HEK293T (cell line): ENCODE measurements at places on chromosomes 1 and 21.

DNA sequence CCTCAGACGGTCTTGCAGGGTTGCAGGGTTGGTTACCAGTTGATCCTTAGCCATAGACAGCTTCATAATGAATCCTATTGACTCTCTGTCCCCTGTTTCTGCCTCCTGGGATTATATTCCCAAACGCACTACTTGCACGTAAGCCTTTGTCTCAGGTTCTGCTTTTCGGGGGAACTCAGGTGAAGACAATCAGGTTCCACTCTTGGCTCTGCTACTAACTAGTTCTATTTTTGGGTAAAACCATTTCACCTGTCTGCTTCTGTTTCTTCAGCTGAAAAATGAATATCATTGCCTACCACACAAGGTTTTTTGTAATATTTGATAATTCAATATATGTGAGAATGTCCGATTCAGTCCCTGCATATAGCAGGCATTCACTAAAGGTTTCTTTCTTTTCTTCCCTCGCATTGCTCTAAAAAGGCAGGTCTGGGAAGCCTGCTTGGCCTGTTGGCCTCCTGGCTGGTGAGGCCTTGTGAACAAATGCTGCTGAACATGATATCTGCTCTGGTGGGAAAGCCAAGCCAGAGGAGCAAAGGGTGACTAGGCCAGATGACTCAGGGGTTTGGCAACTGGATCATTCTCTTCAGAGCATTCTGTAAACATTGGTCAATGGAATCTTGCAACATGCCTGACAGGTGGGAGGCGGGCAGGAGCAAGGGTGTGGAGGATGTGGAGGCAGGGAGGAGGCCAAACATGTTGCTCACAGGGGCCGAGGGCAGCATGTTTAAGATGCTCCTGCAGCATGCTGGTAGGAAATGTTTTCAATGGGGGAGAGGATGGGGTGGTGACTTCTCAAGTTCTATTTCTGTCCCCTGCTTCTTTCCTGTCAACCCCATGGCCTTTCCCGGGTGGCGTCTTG, 23.8 kb downstream of the IER5 start:
- DNase-seq: no peak

GRCh38 chr1:170910273-170910672, 25.1 kb upstream of the MROH9 start:
- DNase-seq: no peak

- DNase-seq: no peak
Measured at GRCh38 chr1:159919236-159919865, 6.0 kb downstream of the TAGLN2 start.

DNA sequence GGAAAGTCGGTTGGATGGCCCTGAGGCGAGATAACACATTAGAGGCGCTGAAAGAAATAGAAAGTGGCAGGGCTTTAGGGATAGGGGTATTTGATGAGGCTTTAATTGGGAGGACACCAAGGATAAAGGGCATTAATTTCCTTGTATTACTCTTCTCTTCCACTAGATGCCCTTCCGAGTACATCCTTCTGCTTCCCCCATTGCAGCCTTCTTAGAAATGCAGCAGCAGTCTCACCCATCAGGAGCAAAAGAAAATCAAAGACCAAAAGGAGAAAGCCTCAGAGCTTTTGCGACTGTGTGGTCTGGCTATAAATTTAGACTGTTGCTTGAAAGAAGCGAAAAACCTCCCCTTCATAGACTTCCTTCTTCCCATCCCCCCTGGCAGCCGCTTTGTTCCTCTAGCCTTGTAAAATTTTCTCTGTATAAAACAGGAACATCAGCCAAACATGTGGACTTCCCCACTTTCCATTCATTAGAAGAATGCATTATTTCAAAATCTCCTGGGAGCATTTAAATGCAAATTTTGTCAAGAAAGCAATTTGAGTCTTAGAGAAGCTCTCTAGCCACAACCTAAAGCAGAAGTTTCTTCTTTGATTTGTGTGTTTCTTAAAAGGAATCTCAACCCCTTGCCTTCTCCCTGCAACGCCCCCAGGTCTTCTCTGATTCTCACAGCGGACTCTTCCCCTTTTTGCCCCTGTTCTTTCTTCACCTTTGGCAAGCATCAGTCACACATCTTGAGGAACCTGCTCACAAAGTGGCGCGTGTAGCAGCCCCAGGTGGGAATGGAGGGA, 76.6 kb downstream of the NDUFS5 start:
- DNase-seq: peak; percentile 66

- DNase-seq: no peak
Measured at GRCh38 chr1:245874942-245875580, 632.0 kb downstream of the SMYD3 start.

DNA sequence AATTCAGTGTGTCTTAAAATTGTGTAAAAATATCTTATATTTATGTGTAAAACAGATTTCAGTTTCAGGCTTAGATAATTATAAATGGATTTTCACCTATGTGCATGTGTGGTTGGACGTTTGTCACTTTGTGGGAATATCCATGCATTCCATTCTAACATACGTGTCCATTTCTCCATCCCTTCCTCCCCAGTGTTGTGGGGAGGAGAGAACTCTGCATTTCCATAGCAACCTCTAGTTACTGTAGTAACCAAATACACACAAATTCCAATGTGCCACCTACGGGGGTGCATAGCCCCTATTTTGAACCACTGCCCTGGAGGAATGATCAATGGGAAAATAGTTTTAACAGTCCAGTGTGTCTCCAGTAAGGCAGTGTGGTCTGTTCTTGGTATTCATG, 79.0 kb downstream of the RASAL2 start:
- no peak for DNase-seq

DNA sequence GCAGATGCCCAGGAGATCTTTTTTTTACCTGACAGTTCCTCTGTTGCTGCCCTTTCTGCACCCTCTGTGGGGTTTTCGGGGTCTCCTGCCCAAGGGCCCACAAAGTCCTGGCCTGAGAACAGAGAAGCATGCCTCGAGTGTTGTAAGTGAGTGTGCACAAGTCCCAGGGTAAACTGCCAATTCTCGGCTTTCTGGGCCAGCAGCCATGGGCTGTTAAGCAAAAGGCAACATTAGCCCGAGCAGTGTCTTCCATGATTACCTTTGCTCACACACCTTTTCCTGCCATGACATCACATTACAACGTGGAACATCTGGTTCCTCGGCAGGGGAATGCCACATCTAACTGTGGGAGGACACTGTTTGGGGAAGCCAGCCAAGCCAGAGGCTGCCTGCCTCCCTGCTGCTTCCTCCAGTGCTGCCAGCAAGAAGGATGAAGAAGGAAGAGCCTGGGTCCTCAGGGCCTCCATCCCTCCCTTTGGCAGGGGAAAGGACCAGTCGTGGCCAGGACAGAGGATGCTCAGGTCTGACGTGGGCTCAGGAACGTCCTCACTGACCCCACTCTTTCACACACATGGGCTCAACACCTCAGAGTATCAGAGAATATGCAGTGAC, 485.9 kb downstream of the OMA1 start:
- no peak for DNase-seq

- DNase-seq: no peak
Measured at GRCh38 chr1:172640111-172640510, 18.8 kb upstream of the FASLG start.
